ENCODE measurements at places on chromosomes 12 and 14. TPM values are rescaled to one million over a fixed set of nuclear protein-coding genes. Genes with fewer than 3 reads are reported as not detected.

The RASAL1 gene
- polyA plus RNA-seq = 3.0 TPM

The MMP14 gene
- 14.7 TPM for polyA plus RNA-seq

The IKZF4 gene
- polyA plus RNA-seq = 2.4 TPM

The GALNT8 gene
- not detected for polyA plus RNA-seq

The MGST1 gene
- polyA plus RNA-seq = 163 TPM

The SERPINA4 gene
- 4.7 TPM for polyA plus RNA-seq

The CLEC4D gene
- 0.20 TPM for polyA plus RNA-seq

The FGD6 gene
- 0.92 TPM for polyA plus RNA-seq

The OVCH1 gene
- polyA plus RNA-seq = not detected

The SERPINA9 gene
- not detected for polyA plus RNA-seq

The ACSS3 gene
- 4.0 TPM for polyA plus RNA-seq

The OR4E2 gene
- polyA plus RNA-seq = not detected

The CACNA1C gene
- polyA plus RNA-seq = 0.93 TPM

The SRRM4 gene
- polyA plus RNA-seq = 0.05 TPM

The PRR4 gene
- 6.5 TPM for polyA plus RNA-seq

The TMCC3 gene
- polyA plus RNA-seq = 2.1 TPM

The RBP5 gene
- polyA plus RNA-seq = 5.0 TPM

Measured in stomach (tissue), 19 donors.